ENCODE measurements at places on chromosomes 13 and 19.

GRCh38 chr13:109869312-109870237 is 83.2 kb upstream of the IRS2 start:
- DNase-seq, result peak; percentile 17

DNA sequence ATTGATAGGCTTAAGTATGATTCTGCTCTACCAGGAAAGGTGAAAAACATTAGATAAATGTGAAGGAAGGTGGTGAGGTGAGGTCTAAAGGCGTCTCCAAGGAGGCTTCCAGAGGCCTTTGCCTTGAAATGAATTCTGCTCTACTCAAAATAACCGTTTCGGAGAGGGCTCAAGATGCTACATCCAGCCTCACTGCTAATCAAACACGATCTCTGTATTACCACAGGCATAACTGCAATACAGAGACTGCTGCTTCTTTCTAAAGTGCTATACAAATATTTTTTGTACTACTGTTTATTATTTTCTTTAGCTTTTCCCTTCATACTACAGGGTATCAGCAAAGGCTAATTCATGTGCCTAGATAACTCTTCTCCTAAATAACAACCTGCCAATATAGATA is 16.8 kb downstream of the MBNL2 start:
- no peak for DNase-seq

DNA sequence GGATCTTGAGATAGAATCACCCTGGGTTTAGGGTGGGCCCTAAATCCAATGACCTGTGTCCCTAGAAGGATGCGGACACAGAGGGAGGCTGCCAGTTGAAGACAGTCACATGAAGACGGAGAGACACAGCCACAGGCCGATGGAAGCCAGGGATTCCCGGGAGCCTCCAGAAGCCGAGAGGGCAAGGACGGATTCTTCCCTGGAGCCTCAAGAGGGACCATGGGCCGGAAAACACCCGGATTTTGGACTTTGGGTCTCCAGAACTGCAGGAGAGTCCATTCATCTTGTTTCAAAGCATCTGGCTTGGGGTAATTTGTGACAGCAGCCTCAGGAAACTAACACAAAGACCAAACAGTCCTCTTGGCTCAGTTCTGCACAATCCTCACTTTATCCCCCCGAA is 2.3 kb downstream of the TMEM86B start:
- DNase-seq, result no peak

DNA sequence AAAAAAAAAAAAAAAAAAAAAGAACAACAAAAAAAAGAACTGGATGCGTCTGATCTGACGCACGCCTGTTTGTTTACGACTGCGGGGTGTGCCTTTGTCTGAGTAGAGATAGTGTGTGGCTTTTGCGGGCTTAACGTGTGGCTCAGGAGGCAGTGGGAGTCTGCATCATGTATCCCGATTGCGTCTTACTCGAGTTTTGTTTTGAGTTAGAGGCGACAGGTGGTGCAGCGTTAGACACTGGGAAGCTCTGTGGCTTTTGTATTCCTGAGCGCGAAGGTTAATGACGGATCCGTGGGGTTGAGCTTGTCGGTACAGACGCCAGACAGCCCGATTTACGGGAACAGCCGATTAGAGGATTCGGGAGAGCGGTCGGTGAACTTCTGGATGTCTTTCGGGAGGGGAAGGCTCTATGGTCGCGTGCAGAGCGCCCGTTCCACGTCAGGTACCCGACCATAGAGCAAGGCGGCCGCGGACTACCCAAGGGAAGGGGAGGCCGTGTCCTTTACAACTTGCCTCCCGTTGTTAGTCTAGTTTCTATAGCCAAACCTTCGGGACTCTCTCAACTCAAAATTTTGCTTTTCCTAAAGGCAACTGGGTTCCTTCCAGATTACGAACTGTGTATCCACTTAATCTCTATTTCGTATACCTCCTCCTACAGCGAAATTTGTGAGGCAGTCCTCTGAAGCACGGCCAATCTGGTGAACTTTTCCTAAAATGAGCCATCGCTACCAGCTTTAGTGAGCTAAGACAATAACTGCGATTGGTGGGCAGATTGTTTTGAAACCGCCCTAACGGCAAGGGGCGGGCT is 926 bp upstream of the HNRNPUL1 start:
- DNase-seq, result no peak

GRCh38 chr13:40922437-40923040 is 96.6 kb downstream of the ELF1 start:
- no peak for DNase-seq
